ENCODE measurements at places on chromosomes 12 and 14.
A peak's percentile ranks its signal among the peaks of the same experiment; 100 is the strongest.

- no peak for DNase-seq
Observed at GRCh38 chr14:52319919-52320318, 5.8 kb downstream of the PTGER2 start.

- no peak for DNase-seq
Observed at GRCh38 chr14:50516091-50516490, 16.3 kb downstream of the MAP4K5 start.

DNA sequence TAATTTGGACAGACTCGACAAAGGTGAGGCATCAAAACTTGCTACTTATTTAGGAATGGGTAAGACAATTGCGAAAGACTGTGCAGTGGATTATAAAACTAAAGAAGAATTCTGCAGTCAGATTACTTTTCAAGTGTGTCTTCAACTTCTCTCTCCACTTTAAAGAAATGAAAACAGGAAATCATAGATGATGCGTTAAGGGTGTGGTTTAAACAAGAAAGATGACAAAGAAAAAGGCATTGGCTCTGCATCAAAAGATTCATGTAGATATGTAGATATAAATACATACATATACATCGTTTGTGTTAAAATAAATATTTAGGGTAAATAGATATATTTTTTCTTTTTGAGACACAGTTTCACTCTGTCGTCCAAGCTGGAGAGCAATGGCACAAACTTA lies 74.6 kb upstream of the PARP11 start:
- DNase-seq, result no peak

DNA sequence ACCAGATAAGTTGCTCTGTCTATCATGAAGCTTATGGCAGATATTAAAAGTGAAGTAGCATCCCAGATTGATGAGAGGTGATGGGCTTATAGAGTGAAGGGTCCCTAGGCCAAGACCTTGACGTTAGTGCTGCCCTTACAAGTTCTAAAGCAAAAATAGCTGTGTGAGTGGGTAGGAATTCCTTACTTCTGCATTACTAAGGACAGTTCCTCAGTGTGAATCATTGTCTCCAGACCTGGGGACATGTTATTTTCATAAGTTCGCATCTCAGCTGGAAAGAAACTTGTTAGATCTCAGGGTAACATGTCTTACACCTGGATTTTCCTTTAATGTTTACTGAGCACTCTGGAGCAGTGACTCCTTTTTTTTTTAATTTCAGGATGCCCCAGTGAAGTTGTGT lies 28.7 kb downstream of the MAPKAPK5 start:
- DNase-seq, result no peak

DNA sequence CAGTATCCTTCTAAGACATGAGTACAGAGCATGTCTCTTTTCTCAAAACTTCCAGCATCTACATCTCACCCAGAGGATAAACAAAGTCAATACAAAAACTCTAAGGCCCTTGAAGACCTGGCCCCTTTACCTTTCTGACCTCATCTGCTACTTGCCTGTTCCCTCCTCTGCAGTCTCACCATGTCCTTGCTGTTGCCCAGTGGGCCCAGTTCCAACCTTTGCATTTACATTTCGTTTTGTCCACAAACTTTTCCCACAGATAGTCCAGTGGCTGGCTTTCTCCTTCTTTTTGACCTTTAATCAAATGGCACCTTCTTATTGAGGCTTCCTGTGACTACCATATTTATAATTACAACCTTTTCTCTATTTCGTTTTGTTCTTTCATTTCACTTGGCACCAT lies 1.6 kb downstream of the IRAK4 start:
- DNase-seq, result no peak

DNA sequence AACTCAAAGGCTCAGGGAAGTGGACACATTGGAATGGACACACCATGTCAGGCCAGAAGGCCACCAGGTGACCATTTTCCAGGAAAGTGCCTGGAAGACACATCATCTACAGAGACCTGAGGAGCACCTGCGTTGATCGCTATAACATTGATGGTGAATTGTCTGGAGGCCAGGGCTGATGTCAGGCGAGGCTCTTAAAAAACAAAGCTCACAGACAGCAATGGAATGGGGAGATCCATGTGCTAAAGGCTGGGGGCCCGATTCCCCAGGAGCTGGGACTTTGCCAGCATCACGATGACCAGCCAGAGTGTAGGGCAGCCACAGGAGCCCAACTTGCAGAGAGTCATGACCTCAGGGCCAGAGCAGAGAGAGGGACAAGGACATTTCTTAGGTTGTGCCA lies 30.3 kb downstream of the DIO3 start:
- DNase-seq, result peak; percentile 43

DNA sequence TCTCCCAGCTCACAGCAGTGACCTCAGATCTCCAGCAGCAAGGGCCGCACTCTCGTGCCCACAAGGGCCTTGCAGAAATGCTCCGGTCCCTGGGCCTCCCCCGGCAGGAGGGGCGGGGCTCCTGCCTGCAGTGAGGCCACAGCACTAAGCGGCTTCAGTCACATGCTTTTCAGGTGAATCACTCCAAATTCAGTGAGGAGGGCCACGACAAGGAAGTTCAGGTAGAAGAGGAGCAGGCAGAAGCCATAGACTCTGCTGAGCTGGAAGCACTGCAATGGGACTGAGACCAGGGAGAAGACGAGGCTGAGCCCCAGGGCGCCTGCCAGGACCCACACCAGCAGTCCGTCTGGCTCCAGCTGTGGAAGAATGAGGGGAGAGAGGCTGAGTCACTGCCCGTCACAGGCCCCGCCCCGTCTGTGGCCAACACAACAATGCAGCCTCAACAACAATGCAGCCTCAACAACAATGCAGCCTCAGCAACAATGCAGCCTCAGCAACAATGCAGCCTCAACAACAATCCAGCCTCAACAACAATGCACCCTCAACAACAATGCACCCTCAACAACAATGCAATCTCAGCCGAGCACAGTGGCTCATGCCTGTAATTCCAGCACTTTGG lies 35.2 kb downstream of the SLC8B1 start:
- DNase-seq, result no peak

- DNase-seq, result no peak
Observed at GRCh38 chr12:124109760-124110159, 136.7 kb downstream of the ZNF664 start.

DNA sequence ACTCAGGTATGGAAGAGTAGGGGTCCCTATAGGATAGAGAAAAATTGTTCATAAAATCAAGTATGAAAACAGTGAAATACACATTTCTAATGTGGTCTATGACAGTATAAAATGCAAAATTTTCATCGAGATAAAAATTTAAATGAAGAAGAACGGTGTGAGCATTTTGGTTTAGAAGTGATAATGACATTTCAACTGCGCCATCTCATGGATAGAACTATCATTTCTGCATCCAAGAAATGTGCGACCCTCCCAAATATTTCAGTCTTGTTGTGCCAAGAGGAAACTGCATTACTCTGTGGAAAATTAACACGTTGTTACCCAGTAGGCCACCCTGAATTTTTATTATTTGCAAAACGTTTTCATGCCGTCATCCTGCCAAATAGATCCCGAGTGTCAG lies 108.8 kb downstream of the CRACR2A start:
- no peak for DNase-seq

GRCh38 chr12:60072911-60073310 lies 477.1 kb downstream of the SLC16A7 start:
- DNase-seq, result no peak

- DNase-seq, result no peak
Observed at GRCh38 chr14:101947577-101947903, 16.8 kb upstream of the DYNC1H1 start.
